Naive thymus-derived CD8-positive, alpha-beta T cell (primary cell): ENCODE measurements at places on chromosomes 7 and 10.

- no peak for DNase-seq
Measured at GRCh38 chr7:85972504-85973141, 671.1 kb upstream of the GRM3 start.

DNA sequence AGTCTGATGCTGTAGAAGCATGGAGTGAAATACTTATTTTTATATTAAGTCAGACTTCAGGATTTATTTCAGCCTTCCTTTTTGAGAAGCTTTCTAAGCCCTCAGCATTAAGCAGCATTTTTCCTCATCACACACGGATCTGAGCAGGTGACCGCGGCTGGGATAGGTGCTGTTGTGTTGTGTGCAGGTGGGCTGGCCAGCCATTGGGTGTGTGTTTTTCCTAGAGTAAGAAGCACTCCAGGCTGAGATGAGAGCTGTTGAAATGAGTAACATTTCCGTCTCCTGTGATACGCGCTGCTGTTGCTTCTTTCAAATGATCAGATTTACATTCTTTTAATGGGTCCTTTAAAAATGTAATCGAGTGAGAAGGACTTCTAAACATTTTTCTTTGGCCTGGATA lies 63.9 kb downstream of the INSYN2A start:
- DNase-seq, result no peak

DNA sequence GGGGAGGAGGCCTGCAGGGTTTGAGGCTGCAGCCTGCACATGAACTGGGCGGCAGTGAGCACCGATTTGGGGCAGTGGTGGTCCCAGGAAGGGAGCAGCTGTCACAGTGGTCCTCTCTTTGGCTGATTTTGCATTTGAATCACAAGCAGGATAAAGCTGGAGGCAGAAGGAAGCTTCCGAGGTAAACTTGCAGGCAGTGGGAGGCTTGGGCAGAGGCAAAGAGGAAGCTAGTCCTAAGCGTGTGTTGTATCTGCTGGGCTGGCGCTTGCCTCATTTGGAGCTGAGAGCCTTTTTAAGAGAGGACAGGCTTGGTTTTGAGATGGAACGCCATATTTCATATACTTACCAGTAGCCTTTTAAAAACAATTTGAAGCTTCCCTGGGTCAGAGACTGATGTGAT lies 177.2 kb upstream of the PODXL start:
- DNase-seq, result no peak

DNA sequence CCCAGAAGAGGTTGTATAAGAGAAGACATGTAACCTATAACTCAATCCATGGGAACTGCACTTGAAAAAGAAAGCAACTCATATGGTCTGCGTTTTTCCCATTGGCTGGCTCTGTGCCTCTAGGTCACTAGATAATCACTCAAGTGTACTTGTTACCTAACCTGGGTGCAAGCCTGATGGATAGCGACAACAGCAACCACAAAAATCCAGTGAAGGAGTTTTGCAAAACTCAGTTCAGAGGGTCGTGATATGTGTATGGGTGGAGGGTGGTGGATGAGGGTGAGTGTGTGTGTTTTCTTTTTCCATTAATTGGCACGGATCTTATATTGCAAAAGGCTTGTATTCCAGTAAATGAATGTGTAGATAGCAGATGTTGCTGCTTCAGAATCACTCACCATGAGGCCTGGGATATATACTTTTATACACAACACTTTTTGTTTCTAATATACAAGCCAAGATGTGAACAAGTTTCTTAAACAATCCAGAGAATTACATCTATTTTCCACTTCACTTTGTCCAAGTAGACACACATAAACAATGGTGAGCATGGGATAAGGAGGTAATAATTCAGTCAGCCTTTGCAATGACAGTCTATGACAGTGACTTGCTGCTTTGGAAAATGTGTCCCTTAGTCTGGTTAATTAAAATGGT lies 286.9 kb upstream of the DKK1 start:
- DNase-seq, result no peak

DNA sequence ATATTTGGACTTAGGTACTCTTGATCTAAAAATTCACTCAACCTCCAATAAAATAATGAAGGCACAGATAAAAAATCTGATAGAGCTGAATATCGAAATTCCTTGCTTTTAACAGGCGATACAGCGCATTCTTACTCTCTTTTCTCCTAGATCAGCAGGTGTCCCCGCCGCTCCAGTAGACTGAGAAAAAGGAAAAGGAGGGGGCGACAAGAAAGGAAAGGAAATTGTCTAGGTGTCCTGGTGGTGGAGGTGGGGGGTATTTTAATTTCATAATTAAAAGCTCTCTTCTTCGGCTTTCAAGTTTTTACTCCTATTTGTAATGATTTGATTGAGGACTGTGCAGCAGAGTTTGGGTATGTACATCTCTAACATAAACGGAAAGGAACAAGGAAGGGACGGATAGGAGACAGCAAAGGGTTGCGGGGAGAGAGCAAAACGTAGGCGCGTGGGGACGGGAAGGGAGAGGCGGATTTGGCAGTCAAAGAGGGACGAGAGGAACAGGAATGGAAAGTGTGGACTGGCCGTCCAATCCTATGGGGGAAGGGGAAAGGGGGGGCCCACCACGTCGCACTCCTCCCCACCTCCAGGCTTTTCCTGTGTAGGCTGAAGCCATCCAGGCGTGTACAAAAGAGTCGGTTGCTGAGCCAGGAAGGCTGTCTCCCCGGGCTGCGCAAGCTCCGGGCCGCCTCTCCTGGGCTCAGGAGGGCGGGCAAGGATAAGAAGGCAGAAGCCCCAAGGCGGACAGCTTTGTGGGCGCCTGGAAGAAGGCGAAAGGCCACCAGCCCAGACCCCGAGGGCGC lies 875 bp upstream of the HECTD2 start:
- DNase-seq, result no peak

- no peak for DNase-seq
Measured at GRCh38 chr7:95772298-95772770, at the start of gene DYNC1I1. DYNC1I1 (plus strand) TSS chr7:95772554; CDS start chr7:95804730, 32,176 bp downstream.

DNA sequence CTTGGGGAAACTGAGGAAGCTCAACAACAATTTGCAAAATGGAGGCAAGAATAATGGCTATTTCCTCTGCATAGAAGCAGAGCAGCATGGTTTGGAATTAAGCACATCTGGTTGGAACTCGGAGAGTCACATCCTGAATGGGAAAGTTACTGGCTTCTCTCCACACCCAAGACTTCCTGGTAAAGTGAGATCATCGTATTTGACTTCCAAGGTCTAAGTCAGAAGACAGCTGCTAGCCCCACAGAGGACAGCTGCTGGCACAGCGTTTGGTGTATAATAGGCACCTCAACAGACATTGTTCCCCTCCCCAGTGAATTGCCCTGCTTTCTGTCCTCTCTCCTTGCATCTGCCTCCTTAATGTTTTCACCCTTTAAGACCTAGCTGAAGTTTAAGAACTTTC lies 37.0 kb upstream of the NRF1 start:
- no peak for DNase-seq

- no peak for DNase-seq
Measured at GRCh38 chr10:5833814-5834213, 20.6 kb upstream of the GDI2 start.

DNA sequence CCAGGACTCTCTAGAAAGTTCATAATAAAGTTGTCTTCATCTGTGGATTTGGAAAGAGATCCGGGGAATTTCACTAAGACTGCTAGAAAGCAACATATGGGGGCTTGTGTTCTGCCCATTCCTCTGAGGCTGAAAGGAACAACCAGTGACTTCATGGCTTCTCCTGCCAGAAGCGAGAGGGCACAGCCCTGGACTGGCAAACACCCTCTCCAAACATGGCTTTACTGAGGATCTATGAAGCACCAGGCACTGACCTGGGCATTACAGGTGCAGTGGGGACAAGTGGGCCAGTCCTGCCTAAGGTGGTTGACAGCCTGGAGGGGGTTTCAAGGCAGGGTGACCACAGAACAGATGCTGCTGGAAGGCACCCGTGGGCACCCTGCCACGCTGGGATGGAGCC lies 185.8 kb upstream of the GPR26 start:
- DNase-seq, result no peak

DNA sequence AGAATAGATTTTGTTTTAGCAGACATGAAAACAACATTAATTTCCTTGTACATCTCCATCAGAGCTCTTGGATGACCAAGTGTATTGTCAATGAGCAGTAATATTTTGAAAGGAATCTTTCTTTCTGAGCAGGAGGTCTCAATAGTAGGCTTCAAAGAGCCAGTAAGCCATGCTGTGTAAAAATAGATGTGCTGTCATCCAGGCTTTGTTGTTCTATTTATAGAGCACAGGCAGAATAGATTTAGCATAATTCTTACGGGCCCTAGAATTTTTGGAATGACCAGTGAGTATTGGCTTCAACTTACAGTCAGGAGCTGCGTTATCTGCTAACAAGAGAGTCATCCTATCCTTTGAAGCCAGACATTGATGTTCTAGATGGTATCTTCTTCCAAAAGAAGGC lies 19.0 kb downstream of the MINPP1 start:
- DNase-seq, result no peak

DNA sequence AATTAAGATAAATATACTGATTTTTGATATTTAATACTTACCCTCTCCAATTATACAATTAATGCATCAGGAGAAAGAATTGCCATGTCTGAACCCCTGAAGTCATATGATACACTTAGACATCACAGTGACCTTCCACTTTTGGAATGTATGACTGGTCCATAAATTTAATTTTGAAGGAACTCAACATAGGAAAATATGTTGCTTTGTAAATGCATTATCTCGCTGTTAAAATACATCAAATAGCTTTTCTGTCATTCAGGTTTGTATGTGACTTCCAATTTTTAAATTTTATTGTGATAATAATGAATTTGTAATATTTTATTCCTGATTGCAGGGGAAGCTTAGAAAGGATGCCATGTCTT lies 631.9 kb upstream of the ANKRD30A start:
- no peak for DNase-seq

- DNase-seq, result no peak
Measured at GRCh38 chr10:75652146-75652740, 220.8 kb downstream of the LRMDA start.

- DNase-seq, result no peak
Measured at GRCh38 chr10:14425034-14425433, 94.3 kb upstream of the FRMD4A start.

- no peak for DNase-seq
Measured at GRCh38 chr10:50394832-50395231, 143.5 kb upstream of the ASAH2 start.

- DNase-seq, result no peak
Measured at GRCh38 chr10:117670116-117670904, 127.8 kb downstream of the EMX2 start.

DNA sequence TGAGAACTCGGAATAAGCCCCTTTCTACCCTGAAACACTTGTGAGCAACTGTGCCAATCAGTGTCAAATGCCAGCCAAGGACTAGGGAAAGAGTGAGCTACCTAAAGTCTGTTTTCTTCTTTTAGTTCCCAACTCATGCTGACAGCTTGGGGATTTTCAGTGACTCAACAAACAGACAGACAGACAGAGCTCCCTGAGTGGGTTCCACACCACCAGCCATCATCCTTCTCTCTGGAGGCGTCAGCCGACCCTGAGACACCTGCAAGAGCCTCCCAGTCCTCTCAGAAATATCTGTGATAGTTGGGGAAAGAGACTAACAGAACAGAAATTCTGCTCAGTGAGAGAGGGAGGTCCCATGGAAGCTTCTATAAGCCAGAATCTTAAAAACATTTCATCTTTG lies 49.5 kb downstream of the GATA3 start:
- no peak for DNase-seq

DNA sequence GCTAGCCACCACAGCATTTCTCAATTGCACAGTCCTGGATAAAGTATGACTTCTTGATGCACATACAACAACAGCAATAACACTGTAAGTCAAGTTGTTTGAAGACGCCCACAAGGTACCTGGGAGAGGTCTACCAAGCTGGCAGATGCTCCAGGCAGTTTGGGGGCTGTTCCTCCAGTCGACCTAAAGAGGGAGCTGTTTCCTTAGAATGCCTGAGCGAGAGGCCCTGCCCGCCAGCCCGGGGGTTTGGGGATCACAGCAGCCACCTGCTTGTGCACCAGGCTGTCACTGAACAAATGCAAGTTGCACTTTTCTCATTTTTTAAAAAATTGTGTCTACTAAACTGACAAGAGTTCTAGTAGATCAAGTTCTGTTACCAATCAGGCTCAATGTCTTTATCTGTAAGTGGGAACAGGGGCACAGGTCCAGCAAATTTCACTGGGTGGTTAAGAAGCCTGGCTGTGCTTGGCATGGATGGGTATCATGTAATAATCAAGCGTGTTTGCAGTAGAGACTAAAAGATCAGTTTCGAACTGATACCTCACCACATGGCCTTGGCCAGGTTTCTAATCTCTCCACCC lies 193.8 kb upstream of the ADO start:
- peak; percentile 82 for DNase-seq

DNA sequence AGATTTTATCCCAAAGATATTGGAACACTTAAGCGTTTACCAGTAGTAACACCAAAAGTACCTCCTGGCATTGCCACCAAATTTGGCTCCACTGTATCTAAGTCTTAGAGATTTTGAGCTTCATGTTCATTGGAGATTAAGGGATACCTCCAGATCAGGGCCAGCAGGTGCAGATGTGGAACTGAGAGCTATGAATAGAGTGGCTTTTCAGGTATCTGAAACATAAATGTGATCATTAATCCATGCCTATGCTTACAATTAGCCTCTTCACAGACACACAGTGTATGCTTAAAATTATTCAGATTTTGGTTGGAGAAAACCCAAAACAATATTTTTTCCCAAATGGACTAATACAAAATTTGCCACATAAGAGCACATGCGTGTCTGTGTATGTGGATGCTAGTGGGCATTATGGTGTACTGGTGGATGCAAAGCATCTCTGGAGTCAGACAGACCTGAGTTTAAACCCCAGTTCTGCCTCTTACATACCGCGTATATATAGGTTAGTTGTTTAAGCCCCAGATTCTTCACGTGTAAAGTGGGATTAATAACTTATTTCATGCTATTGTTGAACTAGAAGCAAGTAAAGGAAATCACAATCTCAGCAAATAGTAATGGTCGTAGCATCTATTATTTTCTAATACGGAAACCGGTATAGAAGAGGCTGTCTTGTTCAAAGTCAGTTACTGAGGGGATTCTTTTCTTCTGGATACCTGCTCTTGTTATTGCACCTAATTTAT lies 6.8 kb upstream of the LRRC4 start:
- no peak for DNase-seq

GRCh38 chr10:113199459-113199858 lies 249.4 kb downstream of the TCF7L2 start:
- DNase-seq, result no peak

DNA sequence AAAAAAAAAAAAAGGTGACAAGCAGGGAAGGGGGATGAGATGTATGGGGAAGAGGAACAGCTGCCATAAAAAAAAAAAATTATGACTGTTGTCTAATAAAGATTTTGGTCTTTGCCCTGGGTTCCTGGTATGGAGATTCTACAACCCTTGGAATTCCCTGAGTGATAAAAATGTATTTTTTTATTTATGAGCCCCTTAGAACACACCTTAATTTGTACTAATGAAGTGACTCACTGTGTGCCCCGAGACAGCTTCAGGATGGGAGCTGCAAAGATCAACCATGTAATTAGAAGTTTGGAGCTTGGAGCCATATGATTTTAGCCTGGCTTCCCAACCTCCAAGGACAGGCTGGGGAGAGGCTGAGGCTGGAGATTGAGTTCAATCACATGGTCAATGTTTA lies 69.7 kb downstream of the NHLRC2 start:
- DNase-seq, result no peak

GRCh38 chr7:139744768-139745677 lies 32.8 kb downstream of the HIPK2 start:
- no peak for DNase-seq

- no peak for DNase-seq
Measured at GRCh38 chr7:45721686-45722598, 147.8 kb downstream of the ADCY1 start.
